M059J (cell line): ENCODE measurements at places on chromosomes 2 and 18. TPM values are rescaled to one million over a fixed set of nuclear protein-coding genes. Genes with fewer than 3 reads are reported as not detected.

The ABCG5 gene
- not detected in 2 replicates for total RNA-seq

The C1QL2 gene
- total RNA-seq: not detected in 2 replicates

The FRZB gene
- 0.10 and 0.71 TPM in 2 replicates for total RNA-seq

The EDAR gene
- total RNA-seq: not detected in 2 replicates

The NT5C1B gene
- total RNA-seq: not detected in 2 replicates

The MYCN gene
- not detected in 2 replicates for total RNA-seq

The FN1 gene
- total RNA-seq: 610 and 990 TPM in 2 replicates

The GCG gene
- not detected in 2 replicates for total RNA-seq

The SKOR2 gene
- not detected in 2 replicates for total RNA-seq

The LINC00305 gene
- not detected in 2 replicates for total RNA-seq

GRCh38 chr18:36017232-36017631 is 44.8 kb downstream of the RMP24 start:
- no peak for DNase-seq

DNA sequence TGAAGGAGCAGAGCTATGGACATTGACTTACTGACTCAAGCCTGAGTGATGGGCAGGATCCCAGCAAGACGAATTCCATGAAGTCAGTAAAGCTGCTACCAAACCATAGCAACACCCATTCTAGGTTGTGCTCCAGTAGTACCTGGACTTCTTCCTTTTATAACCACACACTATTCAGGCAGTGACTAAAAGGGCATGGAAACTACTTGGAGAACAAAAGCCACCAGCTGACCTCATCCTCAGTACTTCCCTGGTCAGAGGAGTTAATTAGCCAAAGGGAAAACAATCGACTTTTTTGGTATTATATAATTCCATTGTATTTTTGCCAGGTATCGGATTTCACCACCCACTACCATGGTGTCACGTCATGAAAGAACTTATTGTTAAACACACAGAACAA is 237.1 kb downstream of the TTC32 start:
- DNase-seq: peak; percentile 69

GRCh38 chr18:53686965-53687364 is 537.5 kb downstream of the MBD2 start:
- DNase-seq: peak; percentile 0

DNA sequence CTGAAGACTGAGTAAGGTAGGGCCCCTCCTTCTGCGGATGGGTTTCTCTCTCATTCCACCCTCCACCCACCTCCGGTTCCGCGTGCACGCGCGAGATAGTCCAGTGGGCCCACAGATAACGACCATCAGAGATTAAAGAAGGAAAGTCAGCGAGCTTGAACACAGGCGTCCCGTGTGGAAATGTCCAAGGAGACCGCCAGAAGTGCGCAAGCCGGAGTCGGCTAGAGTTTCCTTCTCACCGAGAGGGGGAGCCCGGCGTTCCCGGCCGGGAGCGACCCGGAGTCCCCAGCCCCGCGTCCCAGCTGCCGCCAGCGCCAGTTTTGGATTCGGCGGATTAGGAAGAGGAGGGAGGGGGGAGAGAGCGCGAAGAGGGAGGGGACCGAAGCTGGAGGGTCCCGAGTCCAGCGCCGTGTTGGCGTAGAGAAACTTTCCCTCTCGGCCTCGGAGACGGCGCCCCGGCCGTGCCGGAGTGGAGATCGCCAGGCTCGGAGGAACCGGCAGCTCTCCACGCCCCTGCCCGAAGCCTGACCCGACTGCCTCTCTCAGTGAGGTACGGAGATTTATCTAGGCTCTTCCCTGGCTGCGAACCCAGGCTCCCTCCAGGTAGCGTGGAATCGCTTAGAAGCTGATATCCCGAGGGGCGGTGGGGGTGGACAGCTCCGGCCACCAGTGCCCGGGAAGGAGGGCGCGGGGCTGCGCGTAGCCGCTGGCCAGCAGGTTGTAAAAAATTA is at the start of gene GULP1:
TSS of gene GULP1 (plus strand) at position 258 of the 731 bp plus-strand sequence. CDS start 185,829 bp downstream, outside the sequence.
- DNase-seq: peak; percentile 77

DNA sequence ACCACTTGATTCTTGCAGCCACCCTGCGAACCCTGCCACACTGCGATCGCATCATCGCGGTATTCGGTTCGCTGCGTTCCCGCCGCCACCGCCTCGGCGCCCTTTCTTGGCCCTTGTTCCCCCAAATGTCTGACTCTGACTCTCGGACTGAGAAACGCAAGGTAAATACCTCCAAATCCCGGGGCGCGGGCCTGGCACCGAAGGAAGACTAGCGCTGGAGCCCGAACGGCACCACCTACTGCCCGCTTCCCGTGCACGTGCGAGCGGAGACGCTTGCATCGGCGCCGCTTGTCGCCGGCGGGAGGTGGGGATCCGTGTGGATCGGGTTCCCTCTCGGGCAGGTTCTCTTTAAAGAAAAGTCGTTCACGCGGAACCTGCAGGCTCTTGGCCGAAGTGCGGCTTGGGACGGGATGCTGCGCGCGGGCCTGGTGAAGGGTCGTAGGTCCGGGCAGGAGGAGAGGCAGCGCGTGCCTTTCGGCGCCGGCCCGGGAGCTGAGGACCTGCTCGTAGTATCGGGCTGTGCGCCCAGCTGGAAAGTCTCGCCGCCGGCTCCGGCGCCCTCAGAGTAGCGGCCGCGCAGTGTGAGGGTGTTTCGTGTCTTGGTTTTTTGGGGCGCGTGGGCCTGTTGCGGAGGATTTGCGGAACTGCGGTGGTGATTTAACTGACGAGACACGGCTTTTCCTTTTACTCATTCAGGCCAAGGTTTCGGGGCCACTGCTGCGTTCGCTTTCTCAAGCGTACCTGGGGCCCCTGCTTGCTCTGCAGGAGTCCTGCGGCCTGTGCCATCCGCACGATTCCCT is 514 bp downstream of the BCL2L11 start:
- peak; percentile 54 for DNase-seq

DNA sequence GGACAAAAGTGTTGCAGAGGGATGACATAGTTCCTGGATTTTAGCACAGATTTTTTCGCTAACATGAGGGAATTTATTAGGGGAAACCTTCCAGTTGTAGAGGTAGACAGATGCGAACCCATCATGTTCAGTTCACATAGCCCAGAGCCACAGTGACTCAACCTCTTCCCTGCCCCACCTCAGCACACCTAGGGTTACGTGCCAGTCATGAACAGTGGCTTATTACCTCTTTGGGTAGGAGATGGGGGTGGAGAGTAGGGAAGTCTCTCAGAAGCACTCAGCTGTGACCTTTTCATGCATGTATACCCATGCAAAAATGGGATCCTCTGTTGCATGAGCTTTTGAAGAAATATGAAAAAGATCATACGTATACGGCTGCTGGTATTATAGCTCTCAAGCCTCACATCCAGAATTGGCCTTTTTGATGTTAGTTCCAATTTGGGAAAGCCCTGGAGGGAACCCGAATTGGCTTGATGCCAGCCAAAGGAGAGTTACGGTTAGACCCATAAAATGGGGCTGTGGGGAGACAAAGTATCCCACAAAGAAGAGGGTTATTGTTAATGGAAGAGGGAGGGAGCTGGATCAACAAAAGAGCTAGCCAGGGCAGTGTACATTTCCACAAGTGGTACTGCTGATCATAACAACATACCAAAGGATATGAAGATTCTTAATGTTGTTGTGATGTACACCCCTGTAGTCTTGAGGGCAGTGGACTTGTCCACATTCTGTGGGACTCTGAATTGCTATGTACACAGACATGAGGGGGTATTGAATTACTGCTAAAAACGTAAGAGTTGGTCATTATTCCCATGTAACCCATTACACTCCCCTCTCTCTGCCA is 4.9 kb downstream of the TANC1 start:
- peak; percentile 57 for DNase-seq

DNA sequence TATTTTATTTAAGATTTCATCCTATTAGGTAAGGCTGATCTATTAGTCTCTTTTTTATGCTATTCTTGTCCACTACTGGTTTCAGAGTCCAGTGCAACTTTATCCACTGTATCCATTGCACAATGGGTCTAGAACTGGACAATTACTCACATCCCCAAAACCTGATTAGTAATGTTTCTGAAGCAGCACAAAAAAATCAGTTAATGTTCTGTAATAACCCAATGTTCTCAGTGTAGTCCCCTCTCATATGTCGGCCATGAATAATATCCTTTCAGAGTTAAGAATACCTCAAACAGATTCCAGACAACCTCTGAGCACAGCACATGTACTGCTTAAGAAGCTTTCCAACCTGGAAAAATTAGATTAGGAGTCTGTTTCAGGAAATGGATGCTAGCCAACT is 29.7 kb downstream of the MGAT4A start:
- no peak for DNase-seq

- DNase-seq: peak; percentile 54
Observed at GRCh38 chr18:11407940-11408339, 201.5 kb upstream of the SLC35G4 start.

DNA sequence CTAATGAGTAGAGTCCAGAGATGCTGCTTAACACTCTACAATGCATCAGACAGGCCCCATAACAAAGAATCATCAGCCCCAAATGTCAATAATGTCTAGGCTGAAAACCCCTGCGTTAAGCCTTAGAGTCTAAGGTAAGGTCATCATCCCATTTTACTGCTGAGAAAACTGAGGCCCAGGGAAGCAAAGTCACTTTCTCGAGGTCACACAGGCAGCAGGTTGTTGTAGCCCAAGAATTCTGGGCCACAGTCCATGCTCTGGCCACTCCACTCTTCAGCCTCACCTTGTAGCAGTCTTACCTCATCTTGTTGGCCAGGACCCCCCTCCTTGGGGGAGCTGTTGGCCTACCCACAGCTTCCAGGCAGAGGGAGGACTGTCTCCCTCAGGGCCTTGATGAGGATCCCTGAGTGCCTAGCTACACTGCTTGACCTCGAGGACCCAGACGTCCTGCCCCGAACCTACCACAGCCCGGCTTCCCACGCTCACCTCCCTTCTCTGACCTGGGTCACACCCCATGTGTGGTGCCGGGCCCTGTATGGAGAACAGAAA is 54.4 kb downstream of the SMAD7 start:
- DNase-seq: no peak

GRCh38 chr18:30106356-30106755 is 936.2 kb downstream of the DSC3 start:
- DNase-seq: peak; percentile 72

DNA sequence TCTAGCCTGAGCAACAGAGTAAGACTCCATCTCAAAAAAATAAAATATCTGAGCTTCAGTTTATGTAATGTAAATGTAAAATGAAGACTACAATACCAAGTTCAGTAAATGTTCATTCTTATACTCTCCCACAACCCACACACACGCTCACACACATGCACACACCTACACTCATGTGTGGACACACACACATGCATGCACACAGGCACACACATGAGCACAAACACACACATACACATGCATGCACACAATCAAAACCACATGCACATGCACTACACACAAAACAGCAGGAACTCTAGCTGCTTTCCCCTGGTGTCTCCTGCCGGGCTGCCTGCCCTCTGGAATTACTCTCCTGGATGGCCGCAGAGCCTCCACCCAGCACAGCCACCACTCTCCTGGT is 90.6 kb downstream of the GFPT1 start:
- no peak for DNase-seq

DNA sequence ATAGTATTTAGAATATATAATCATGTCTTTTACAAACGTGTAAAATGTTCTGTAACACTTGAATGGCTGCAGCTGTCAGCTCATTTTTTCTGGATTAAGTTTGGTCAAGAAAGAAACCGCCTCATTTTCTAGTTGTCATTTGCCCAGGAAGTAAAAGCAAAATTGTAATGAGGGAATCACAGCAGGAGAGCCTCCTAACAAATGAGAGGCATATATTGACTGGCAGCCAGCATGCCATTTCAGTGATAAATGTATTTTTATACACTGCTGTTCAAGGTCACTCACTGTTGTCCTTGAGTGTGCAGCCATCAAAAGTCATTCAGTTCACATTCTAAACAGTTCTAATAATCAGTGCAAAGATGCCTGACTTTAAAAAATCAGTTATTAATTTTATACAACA is 144.3 kb upstream of the BOD1L2 start:
- DNase-seq: peak; percentile 2

GRCh38 chr2:60366135-60366712 is 187.2 kb downstream of the BCL11A start:
- no peak for DNase-seq

DNA sequence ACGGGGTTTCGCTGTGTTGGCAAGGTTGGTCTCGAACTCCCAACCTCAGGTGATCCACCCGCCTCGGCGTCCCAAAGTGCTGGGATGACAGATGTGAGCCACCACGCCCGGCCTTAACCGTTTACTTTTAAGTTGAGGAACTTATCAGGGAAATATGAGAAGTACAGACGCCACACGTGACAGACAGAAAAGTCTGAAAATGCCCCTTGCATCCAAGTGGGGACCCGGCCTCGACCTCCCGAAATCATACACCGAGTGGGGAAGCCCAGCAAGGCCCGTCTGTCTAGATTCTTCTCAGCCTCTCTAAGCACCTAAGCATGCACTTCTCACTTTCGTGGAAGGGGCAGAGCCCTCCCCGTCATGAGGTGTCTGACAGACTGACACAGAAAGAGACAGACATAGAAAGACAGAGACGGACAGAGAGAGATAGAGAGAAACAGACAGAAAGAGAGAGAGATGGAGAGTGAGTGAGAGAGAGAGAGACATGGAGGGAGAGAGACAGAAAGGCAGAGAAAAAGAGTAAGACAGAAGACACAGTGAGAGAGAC is 107.3 kb upstream of the ANKRD30BL start:
- DNase-seq: no peak

- no peak for DNase-seq
Observed at GRCh38 chr2:149677416-149677815, 89.8 kb upstream of the MMADHC start.

DNA sequence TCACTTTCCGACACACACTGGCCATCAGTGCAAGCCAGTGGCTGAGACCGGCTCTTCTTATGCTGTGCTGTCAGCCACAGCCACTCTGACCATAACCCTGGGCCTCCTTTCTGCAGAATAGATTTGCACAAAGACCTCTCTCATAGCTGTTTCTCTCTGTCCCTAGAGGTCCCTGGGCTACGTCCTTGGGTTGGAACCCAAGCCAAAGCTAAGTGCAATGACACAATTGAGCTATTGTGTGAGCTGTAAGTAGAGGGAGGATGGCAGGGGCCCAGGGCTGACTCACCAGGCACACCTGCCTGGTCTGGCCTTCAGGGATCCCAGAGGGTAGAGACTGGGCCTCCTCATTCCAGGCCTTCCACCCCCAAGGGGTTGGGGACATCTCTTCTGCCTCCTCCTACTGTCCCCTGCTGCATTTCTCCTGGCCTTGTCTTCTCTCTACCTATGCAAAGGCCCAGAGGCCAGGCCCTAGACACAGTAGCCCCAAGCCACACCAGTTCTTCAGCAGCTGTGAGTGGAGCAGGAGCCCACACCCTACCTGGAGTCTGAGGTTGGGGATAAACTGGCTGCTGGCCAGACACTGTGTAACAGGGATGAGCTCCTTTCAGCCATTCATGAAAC is 174.6 kb downstream of the NCK2 start:
- DNase-seq: peak; percentile 4

DNA sequence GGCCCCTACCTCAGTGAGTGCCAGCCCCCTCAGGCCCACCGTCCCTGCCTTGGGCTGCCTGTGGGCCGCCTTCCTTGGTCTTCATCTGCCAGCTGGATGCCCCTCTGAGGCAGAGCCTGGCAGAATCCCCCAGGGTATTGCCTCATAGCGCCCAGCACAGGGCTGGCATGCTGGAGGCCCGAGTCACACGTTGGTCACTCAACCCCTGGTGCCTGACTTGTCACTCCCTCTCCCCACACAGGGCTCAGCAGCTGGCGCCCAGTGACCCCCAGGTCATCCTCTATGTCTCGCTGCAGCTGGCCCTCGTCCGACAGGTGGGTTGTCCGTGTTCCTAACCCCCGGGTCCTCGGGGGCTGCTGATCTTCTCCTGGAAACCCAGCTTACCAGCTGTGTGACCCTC is 108.4 kb upstream of the MCFD2 start:
- no peak for DNase-seq

- peak; percentile 37 for DNase-seq
Observed at GRCh38 chr2:235414422-235414821, 79.4 kb upstream of the AGAP1 start.

- DNase-seq: no peak
Observed at GRCh38 chr2:106531676-106532214, 44.6 kb downstream of the CD8B2 start.
